ENCODE measurements at places on chromosomes 7 and 10. TPM values are rescaled to one million over a fixed set of nuclear protein-coding genes. Genes with fewer than 3 reads are reported as not detected.
A peak's percentile ranks its signal among the peaks of the same experiment; 100 is the strongest.

- DNase-seq, result peak; percentile 71
Observed at GRCh38 chr7:19118636-19119371, 1.4 kb upstream of the TWIST1 start.

DNA sequence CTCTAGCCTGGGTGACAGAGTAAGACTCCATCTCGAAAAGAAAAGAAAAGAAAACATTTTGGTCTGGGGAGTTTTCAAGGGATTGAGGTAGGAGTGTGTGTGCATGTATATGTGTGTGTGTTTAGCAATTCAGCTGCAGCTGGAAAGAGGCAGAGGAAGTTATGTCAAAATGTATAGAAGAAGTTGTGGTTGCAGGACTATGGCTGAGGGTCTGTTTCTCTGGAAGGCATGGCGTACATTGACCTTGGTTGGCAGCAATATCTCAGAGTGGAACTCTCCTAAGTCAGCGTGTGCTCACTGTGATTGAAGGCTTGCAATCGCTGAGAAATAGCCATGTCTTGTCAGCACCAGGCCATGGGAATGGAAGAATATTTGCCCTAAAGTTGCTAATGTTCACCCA is 28.6 kb upstream of the RHBDD2 start:
- no peak for DNase-seq

DNA sequence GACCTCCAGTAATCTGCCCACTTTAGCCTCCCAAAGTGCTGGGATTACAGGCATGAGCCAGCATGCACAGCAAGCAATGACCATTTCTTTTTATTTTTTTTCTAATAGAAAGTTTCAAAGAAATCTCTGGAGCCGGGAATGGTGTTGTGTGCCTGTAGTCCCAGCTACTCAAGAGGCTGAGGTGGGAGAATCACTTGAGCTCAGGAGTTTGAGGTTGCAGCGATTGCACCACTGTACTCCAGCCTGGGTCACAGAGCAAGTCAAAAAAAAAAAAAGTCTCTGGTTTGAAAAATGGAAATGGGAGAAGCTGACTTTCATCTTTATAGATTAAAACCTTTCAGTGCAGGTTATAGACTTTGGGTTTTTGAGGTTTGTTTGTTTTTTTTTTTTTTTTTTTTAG is 44.8 kb upstream of the KMT2E start:
- DNase-seq, result no peak

The PARD3 gene
- 49.1 TPM for total RNA-seq

DNA sequence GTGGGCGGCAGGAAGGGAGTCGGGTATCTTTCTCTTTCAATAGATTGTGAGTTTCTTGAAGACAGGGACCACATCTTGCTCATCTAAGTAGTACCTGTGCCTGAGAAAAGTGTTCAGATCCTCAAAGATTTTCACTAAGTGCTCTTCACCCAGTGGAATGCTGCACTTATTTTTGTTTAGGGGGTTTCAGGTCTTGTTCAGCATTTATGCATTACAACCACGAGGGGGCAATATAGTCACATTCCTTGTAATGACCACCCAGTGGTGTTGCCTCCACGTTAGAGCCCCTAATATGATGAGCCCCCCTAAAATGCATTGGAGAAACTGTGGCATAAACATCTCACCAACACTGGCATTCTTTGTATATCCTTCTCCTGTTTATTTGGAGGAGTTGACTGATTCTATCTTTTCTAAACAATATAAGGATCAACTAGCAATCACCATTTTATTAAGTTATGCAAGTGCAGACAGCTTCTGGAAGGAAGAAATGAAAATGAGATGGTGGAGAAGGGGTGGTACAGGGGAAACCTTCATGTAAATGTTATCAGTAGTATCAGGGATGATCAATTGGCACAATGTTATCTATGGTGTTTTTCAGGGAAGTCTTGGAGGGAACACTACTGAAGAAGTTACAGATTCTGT is 3.1 kb upstream of the PAPSS2 start:
- DNase-seq, result no peak

Data from H1 (cell line).